ENCODE measurements at places on chromosomes 3 and 15.

DNA sequence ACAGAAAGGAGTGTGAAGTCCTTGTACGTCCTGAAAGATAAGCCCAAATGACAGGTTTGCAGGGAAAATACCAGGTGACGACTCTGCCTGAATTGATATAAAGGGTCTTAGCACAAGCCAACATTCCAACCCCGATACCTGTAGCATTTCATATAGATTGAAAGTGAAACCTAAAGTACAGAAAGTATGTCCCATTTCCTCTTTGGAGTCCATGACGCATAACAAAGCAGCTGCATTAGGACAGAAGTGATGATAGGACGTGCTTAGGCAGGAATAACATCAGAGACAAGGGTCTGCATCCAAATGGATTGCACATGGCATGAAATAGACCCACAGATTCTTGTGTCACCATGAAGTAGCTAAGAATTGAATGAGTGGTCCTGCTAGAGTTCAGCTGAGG lies 187.0 kb upstream of the ROBO1 start:
- DNase-seq, result no peak

- DNase-seq, result peak; percentile 93
These were observed 71.3 kb upstream of the LRTM1 start for GRCh38 chr3:54999159-54999558.

GRCh38 chr15:95698230-95698629 lies 632.3 kb upstream of the NR2F2 start:
- peak; percentile 16 for DNase-seq

DNA sequence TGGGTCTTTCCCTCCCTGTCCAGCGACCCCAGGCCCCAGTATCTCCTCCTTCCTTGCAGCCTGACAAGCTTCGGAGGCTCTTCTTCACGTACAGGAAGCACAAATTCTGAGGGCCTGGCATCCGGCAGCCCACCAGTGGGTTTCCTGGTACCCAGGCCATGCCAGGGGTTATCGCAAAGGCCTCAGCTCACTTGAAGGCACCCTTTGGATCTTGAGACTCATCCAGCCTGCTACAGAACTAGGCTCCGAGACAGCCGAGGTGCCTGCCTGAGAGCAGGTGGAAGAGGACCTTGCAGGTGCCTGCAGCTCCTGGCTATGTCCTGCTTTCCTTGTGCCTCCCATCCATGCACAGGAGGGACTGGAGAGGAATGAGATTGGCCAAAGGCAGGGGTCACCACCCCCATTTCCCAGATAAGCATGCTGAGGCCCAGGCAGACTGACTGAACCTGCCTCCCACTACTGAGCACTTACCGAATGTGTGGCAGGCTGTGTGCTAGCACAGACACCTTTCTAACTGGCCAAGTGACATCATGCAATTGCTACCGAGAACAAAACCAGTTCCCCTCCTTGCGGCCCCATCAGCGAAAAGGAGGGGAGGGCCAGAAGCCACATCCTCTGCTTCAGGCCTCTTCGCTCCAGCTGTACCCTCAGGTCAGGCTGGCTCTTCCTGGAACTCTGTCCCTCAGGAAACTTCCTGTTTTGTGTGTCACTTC lies 11.2 kb downstream of the SH2D7 start:
- no peak for DNase-seq

- DNase-seq, result no peak
These were observed 8.6 kb upstream of the ITGB5 start for GRCh38 chr3:124895756-124896155.

DNA sequence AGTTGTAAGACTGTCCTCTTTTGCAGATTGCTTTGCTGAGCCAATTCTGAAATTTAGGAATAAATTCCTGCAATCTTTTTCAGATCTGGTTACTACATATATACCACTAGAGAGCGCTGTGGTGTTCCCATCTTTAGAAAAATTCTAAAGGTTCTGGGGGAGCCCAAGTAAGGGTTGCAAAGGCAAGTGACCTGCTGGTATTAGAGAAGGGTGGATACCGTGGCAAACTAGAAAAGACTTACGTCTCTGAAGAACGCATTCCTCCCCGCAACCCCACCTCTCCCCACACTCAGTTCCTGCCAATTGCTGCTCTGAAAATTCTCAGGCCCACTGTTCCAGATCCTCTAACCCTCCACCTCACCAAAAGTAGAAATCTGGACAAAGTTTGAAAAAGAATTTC lies 48.5 kb downstream of the EFHB start:
- DNase-seq, result peak; percentile 57

DNA sequence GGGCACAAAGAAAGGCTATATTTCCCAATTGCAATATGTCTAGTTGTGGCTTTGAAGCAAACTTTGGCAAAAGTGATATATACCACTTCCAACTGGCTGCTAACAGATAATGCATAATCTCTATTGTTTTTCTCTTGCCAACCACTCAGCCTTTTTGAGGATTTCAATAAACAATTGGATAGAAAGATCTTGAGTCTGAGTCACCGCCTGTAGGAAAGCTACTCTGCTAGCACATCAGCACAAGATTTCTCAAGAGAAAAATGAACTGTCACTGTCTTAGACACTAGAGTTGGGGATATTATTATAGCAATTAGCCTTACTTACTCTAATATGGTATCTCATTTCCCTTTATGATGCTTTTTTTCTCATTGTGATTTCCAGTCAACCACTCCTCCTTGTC lies 119.7 kb downstream of the SST start:
- peak; percentile 60 for DNase-seq

DNA sequence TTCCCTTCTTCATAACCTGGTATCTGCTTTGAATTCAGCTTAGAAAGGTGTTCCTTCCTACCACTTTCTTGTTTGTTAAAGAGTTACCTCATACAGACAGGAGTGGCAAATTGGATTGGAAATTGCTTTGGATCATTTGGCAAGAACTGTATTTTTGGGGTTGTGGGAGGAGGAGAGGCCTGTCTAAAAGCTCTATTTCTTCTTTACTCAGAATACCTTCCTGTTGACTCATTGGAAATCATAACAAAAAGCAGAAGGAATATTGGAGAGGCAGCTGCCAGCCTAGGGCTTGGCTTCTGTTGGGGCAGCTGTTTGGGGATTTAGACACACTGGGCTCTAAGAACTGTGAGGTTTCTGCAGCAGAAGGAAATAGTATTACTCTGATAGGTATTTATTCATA lies 14.2 kb downstream of the IQGAP1 start:
- peak; percentile 91 for DNase-seq

GRCh38 chr3:111846039-111846438 lies 13.0 kb upstream of the PHLDB2 start:
- peak; percentile 71 for DNase-seq

DNA sequence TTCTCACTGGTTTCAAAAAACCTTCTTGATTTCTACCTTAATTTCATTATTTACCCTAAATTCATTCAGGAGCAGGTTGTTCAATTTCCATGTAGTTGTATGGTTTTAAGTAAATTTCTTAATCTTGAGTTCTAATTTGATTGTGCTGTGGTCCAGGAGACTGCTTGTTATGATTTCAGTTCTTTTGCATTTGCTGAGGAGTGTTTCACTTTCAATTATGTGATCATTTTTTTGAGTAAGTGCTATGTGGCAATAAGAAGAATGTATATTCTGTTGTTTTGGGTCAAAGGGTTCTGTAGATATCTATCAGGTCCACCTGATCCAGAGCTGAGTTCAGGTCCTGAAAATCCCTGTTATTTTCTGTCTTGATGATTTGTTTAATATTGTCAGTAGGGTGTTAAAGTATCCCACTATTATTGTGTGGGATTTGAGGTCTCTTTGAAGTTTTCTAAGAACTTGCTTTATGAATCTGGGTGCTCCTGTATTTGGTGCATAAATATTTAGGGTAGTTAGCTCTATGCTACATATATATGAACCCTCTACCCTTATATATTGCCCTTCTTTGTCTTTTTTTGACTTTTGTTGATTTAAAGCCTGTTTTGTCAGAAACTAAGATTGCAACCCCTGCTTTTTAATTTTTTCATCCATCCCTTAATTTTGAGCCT lies 158.4 kb upstream of the TPRG1 start:
- DNase-seq, result no peak

- DNase-seq, result no peak
These were observed 432.2 kb downstream of the TUSC7 start for GRCh38 chr3:117141812-117142211.

DNA sequence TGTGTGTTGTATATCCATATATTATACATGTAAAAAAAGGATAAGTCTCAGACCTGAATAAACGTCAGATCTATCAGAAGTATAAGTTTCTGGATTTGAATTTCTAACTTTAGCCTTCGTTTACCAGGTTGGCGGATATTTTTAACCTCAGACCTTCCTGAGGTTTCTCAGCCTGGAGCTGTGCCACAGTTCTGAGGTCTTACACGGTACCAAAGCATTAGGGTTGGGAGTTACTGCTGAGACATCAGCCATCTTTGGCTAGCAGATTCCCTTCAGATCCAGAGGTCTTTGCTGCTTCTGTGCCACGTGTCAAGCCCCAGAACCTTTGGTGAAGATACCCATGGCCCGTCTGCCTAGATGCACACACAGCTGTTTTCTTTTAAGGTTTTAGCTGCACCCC lies 84.7 kb downstream of the PPP2R3A start:
- DNase-seq, result no peak

DNA sequence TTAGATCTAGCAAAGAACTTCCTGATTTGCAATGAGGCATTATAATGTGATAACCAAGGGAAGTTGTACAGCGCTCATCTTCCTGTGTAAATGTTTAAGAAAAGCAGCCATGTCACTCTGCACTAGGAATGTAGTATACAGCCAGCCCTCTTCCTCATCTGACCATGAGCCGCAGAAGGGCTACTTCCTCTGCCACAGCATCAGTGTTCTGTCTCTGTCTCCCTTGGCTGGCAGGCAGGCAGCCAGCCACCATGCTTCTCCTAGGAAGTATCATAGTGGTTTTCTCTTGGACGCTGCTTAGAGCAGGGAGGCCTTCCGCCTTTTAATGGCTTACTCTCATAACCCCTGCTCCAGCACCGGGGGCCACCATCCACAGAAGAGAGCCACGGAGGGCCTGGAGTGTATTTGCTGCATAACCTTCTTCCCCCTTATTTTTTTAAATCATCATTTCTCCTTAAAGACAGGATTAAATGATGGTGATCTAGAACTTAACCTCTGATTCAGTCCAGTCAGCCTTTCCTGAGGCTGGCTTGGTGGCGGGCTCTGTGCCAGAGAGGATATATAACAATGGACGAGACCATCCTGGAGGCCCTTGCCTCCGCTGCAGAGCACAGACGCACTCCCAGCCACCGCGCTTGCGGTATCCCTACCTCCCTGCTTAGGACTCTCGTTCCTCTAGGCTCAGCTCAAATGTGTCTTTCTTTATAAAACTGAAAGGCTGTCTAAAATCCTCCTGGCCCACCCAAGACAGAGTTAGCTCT lies 57.3 kb upstream of the PLXNA1 start:
- peak; percentile 55 for DNase-seq

DNA sequence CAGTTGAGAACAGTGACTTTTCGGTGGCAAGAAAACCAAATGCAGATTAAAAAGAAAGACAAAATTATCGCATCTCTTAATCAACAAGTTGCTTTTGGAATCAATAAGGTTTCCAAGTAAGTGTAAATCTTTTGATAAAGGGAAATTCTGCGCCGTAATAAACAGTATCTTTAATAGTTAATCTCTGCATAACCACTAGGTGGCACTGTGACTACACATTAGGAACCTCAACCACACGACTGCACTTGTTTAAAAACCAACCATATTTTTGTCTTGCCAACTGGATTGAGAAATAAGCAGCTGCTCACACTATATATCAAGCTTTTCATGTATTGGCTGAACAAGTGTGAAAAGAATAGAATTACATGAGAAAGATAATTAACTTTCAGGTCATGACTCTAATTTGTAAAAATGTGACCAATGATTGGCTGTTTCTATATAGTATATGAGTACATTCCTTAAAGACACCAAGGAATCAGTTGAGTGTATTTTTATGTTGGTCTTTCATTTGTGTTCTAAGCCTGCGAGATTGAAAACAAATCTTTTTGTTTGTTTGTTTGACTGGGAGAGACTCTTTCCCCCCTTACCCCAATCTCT lies 72.7 kb downstream of the DZIP3 start:
- DNase-seq, result peak; percentile 72

DNA sequence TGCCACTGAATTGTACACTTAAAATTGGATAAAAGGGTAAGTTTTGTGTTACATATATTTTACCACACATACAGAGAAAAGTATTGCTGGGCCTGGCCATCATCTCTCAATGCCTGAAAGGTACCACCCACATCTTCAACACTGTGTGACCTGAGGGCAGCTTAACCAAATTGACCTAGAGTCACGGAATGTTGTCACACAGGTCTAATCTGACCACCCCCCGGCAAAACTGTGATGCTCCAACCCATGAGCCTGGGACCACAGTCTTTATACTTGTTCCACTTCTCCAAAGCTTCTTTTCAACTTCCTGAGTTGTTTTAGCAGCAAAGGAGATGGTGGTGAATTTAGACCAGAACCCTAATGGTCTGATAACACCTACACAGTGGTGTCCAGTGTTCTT lies 210.3 kb upstream of the TPM1 start:
- DNase-seq, result no peak

DNA sequence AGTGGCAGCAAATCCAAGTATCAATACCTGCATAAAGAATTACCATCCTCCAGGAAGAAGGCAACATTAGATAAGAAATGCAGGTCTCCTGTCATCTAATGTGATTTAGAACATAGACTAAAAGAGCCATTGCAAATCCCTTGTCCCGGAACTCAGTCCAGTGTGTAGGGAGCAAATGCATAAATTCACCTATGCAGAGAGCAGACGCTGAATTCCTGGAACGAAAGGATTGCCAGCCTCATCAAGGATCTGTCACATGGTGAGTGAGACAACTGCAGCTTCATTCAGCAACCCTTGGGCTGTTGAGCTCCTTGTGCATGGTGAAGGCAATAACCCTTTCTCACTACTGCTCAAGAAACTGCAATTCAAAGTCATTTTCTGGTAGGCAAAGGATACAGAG lies 696.8 kb upstream of the CFAP20DC start:
- no peak for DNase-seq

GRCh38 chr3:191715585-191715984 lies 254.6 kb downstream of the PYDC2 start:
- no peak for DNase-seq

DNA sequence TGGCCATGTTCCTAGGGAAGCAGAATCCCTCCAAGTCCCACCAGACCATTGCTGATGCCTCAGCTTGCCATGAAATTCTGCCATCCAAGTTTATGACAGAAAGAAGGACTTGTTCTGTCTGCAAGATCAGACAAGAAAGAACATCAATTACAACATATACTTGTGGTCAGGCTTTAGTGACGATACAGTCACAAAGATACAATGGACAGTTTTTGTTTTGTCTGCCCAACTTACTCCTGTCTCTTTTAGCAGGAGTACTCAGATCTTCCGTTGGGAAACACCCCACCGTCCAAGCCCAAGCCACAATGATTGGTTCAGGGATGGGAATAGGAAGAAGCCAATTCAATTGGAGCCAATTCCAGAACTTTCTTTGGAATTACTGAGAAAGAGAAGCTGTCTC lies 15.7 kb downstream of the KLHL6 start:
- DNase-seq, result no peak

GRCh38 chr15:44666210-44667038 lies 3.0 kb upstream of the SPG11 start:
- DNase-seq, result no peak
